Activated CD4-positive, alpha-beta T cell treated with anti-CD3 and anti-CD28 coated beads, Interleukin-2, amount 10 ng/mL, durations not matched to agents 7 days and 5 days (primary cell): ENCODE measurements at places on chromosomes 1 and 21. TPM values are rescaled to one million over a fixed set of nuclear protein-coding genes. Genes with fewer than 3 reads are reported as not detected.

- DNase-seq = no peak
- no peaks in the 10 kb centered on the region for H3K36me3 ChIP-seq
- H3K4me3 ChIP-seq = no peak overlapping the region
- H3K27me3 ChIP-seq = peaks cover 6% of the 10 kb centered on the region
- H3K4me1 ChIP-seq = no peaks in the 10 kb centered on the region
Measured at GRCh38 chr1:93692026-93692425, 10.4 kb upstream of the BCAR3 start.

- no peak overlapping the region for H3K27ac ChIP-seq
- DNase-seq = peak; percentile 20
- no peak overlapping the region for H3K4me3 ChIP-seq
- H3K36me3 ChIP-seq = no peaks in the 10 kb centered on the region
Measured at GRCh38 chr1:171245458-171246064, 2.7 kb upstream of the FMO1 start.

DNA sequence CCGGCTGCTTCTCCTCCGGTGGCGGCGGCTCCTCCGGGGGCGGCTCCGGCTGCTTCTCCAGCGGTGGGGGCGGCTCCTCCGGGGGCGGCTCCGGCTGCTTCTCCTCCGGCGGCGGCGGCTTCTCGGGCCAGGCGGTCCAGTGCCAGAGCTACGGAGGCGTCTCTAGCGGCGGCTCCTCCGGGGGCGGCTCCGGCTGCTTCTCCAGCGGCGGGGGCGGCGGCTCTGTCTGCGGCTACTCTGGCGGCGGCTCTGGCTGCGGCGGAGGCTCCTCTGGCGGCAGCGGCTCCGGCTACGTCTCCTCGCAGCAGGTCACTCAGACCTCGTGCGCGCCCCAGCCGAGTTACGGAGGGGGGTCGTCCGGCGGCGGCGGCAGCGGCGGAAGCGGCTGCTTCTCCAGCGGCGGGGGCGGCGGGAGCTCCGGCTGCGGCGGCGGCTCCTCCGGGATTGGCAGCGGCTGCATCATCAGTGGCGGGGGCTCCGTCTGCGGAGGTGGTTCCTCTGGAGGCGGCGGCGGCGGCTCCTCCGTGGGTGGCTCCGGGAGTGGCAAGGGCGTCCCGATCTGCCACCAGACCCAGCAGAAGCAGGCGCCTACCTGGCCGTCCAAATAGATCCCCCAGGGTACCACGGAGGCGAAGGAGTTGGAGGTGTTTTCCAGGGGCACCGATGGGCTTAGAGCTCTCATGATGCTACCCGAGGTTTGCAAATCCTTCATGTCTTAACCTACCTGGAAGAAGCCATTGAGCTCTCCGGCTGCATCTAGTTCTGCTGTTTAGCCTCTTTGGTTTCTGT lies 2.0 kb downstream of the LORICRIN start:
- DNase-seq = no peak
- peaks cover 70% of the 10 kb centered on the region for H3K27me3 ChIP-seq
- H3K4me3 ChIP-seq = peak overlapping the region; percentile 32
- H3K27ac ChIP-seq = no peak overlapping the region

GRCh38 chr1:11397151-11397901 lies 81.6 kb upstream of the DISP3 start:
- peaks cover 5% of the 10 kb centered on the region for H3K4me1 ChIP-seq
- no peak overlapping the region for H3K27ac ChIP-seq
- H3K4me3 ChIP-seq = no peak overlapping the region
- peaks cover 7% of the 10 kb centered on the region for H3K27me3 ChIP-seq

FAM72B gene
- total RNA-seq = 22.9 TPM

CCDC185 gene
- not detected for total RNA-seq
